ENCODE measurements at places on chromosomes 4 and X.

GRCh38 chr4:175412746-175413145 lies 399.3 kb downstream of the GPM6A start:
- no peak for DNase-seq

- no peak for DNase-seq
These were observed 67.4 kb downstream of the EDNRA start for GRCh38 chr4:147548256-147548655.

DNA sequence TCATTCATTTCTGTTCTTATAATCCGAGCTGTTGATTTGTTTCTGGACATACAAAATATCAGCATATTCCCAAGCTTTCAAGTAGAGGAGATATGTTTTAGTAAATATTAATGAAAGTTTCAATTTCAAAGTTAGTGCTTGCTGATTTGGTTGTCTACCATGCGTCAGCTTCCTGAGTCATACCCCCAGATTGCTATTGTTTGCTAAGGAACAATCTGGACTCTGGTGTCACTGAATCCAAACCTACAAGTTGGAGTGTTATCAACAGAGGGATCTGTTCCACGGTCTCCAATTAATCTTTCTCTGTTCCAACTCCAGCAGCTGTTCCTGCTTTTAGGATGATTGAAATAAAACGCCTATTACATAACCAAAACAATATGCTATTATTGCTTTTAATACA lies 96.1 kb upstream of the FAM9A start:
- no peak for DNase-seq

DNA sequence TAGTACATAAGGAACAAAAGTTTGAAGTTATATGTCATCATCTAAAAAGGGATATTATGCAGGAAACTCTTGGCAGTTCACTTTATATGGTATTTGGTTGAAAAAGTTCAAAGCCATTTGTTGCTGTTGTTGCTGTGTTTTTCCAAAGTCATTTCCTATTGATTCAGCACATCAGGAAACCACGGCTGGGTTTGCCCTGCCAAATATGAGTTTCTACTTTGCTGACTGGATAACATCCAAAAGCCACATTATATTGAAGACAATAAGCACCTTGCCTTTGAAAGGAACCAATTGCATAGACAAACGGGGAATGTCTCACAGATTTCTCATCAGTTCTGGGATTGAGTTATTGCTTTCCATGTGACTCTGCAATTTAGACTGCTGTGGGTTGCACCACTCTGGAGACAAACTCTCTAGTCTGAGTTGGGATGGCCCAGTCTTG lies 206.1 kb downstream of the SLC39A8 start:
- DNase-seq: no peak

GRCh38 chrX:40922307-40922706 lies 162.9 kb upstream of the USP9X start:
- DNase-seq: no peak

DNA sequence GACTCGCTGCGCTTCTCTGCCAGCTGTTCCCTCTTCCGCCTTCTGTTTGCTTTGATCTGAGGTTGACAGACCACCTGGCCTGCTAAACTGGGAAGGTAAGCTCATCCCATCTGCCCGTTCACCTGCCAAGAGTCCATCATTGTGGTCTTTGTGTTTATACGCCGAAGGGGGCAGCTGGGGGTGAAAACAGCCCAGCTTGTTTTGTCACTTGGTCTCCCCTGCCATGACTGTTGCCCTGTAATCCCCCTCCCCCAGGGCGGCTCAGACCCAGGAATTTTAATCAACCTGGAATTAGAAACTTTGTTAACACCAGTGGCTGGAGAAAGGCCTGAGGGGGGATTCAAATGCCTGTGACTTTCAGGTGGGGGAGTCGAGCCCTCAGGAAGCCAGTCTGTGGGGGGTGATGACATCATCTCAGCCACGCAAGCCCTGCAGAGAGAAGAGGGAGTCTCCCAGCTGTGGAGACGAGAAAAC lies 333.3 kb downstream of the BCOR start:
- no peak for DNase-seq

- DNase-seq: no peak
These were observed 66.6 kb downstream of the NR3C2 start for GRCh38 chr4:148375584-148375983.

GRCh38 chrX:73390628-73391567 lies 56.0 kb upstream of the CDX4 start:
- no peak for DNase-seq

GRCh38 chr4:45987858-45988257 lies 136.0 kb downstream of the GABRG1 start:
- DNase-seq: no peak

DNA sequence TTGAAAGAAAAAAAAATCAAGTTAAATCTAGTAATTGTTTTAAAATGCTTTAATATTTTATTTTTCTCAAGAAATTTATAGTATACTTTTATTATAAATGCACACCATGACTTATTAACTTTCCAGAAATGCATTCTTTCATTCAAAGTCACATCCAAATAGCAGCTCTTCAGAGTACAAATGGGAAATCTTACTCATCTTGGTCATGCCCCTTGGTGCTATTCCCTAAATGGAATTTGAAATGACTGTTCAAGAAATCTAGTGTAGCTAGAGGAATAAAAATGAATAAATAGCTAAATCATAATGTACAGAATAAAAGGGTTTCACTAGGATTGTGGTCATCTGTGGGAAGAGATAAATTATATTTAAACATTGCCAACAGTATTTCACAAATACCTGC lies 1139.7 kb downstream of the PCDH18 start:
- DNase-seq: no peak

GRCh38 chrX:122583551-122583950 lies 600.5 kb upstream of the GRIA3 start:
- no peak for DNase-seq

- no peak for DNase-seq
These were observed 736.9 kb upstream of the HS3ST1 start for GRCh38 chr4:12165616-12166015.

DNA sequence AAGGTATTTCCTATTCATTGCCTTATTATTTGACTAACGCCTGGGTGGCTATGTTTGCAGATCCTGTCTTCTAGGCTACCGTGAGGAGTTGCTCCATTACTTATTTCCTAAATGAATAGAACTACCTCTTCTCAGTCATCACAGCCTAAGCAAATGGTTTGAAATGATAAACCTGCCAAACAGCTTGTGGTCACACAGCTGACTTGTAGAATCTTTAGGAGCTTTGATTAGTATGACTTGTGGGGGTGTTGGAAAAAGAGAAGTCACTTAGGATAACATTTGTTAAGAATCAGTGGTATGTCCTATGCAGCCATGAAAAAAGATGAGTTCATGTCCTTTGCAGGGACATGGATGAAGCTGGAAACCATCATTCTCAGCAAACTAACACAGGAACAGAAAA lies 169.3 kb downstream of the PPARGC1A start:
- DNase-seq: no peak

DNA sequence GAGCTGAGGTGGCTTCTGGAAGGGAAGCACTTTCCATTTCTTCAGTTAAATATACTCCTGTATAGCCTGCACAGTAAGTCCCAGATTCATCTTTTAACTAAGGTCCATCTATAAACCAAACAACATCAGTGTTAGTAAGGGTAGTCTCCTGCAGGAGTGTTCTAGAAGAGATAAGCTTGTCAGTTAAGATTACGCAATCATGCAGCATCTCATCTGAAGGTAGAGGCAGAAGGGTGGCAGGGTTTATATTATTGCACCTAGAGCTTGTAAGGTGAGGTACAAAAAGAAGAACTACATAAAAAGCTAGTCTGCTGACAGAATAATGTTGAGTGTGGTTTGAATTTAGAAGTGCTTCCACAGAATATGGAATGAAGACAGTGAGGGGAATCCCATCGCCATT lies 44.0 kb downstream of the NUDT10 start:
- no peak for DNase-seq

- no peak for DNase-seq
These were observed 64.3 kb downstream of the TASL start for GRCh38 chrX:30513284-30513683.

DNA sequence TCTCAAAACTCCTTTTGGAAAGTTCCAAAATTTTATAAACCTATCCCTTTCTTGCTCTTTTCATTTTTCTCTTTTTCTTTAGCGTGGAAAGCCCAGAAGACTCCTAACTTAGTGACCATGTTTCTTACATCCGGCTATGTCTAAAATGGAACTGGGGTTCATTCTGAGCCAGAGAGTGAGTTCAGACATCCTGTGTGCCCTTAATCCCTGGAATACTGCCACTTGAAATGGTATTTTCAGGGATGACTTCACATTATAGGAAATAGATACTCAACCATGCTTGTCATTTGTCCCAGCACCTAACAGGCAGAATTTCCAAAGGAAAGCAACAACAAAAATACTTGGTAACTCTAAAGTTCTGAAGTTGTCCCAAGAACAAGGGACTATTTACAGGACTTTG lies 379.6 kb downstream of the ARHGAP24 start:
- no peak for DNase-seq

DNA sequence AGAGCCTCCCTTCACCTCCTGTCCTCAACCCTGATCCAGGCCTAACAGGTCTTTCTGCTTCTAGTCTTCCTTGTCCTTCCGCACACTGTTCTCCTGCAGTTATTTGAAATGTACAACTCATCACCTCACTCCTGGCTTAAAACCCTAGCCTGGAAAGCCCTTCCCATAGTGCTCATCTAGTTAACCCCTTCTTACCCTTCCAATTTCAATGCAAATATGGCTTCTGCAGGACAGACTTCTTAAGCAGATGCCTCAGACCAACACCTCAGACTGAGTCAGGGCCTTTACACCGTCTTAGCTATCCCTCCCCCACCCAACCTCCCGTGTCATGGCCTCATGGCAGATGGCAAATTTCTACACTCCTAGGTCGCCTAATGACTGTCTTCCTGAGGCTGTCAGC lies 130.4 kb downstream of the BCOR start:
- no peak for DNase-seq

GRCh38 chrX:21747558-21747957 lies 10.4 kb downstream of the SMPX start:
- DNase-seq: no peak

GRCh38 chr4:54371173-54371572 lies 142.1 kb downstream of the PDGFRA start:
- DNase-seq: no peak
